ENCODE measurements at places on chromosomes 11 and 22.

DNA sequence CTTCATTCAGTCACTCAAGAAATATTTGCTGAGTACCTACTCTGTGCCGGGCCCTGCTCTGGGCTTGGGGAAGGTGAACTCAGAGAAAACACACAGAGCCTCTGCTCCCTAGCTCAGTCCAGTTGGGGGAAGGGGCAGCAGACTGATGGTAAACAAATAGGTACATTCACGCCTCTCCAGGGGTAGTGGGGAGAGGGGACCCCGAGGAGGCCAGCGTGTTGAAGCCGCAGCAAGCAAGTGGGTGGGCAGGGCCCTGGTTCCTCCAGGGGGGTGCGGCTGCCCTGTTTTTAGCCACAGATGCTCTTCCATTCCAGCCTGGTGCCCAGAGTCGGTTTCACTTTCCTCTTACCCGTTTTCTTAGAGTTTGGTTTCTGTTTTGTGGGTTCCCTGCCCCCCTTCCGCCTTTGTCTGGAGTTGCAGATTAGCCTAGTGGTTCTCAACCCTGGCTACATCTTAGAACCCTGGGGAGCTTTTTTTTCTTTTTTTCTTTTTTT lies 8.7 kb downstream of the DRAP1 start:
- DNase-seq = no peak

GRCh38 chr22:37230673-37231405 lies 13.2 kb downstream of the RAC2 start:
- DNase-seq = no peak

GRCh38 chr22:43370036-43370435 lies 26.9 kb upstream of the SCUBE1 start:
- no peak for DNase-seq

GRCh38 chr11:112724496-112724790 lies 236.8 kb upstream of the NCAM1 start:
- DNase-seq = no peak

- no peak for DNase-seq
Measured at GRCh38 chr11:44709281-44709562, 17.5 kb upstream of the TSPAN18 start.

- DNase-seq = no peak
Measured at GRCh38 chr11:87453531-87454089, 415.9 kb downstream of the TMEM135 start.

DNA sequence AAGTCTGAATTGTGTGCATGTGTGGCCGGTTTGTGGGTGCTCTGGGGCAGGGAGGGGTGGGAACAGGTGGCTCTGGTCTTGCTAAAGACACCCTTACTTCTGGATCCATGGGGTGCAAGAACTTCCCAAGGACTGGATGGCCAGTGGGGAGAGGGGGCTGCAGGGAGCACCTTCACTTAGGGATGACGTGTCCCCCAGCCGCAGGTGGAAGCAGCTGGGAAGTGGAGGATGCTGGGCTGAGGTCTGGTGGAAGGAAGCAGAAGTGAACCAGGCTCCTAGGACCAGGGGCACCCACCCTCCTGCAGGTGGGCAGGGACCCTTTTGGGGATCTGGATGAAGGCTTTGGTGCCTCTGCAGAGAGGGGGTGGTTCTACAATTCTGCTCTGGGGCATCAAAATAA lies 9.9 kb upstream of the MIEF1 start:
- no peak for DNase-seq

Measured in fibroblast of upper back skin (primary cell).